Stimulated activated CD4-positive, alpha-beta T cell treated with anti-CD3 and anti-CD28 coated beads, Interleukin-1b, Interleukin-23, amount 100 ng/mL, for 24 hours (primary cell): ENCODE measurements at places on chromosomes 3 and 15.

DNA sequence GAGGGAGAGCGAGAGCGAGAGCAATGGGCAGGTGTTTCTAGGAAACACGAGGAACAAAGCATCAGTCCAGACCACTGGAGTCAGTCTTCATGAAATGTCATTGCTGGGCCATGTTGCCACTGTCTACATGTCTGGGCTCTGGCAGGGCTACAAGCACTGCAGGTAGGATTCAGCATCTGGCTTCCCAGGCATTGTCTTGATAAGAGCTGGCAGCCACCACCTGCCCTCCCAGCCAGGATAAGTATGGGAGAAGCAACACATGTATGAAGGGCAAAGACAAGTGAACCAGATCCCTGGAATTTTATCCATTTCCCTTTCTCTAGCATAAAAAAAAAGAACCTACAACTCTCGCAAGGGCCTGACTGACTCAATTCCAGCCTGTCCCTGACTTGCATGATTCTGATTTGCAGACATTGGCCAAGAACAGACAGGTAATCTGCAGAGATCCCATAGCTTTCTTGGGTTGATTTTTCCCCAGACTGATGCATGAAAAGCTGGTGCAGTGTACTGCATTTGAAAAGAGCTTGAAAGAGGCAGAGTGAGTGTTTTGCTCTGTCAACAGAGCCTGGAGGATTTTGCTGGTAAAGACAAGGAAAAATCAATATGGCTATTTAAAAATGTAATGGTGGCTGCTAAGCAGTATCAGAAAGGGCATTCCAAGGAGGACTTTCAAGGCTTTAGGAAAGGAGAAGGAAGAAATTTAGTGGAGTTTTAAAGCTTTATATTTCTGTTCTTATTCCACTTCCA, 157.2 kb upstream of the MYRIP start:
- DNase-seq: no peak

- no peak for DNase-seq
Measured at GRCh38 chr3:8416965-8417364, 84.7 kb upstream of the LMCD1 start.

DNA sequence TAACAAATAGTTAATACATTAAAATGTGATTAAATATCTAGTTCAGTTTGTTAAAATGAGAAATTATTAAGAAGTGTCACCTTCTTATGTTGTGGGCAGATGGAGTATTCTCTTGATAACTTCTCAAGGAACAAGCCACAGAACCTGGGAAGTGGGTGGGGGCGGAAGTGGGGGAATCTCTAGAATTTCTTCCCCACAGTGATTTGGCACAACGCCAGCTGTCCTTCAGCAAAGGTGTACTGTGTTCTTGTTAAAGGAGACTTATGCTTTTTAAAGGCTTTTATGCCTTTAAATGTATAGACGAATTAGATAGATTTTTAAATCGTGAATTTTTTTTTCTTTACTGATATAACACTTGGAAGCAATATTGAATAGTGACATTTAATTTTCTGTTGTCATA, 42.4 kb downstream of the SEC22A start:
- DNase-seq: peak; percentile 0

GRCh38 chr3:176514297-176514696, 683.0 kb downstream of the TBL1XR1 start:
- peak; percentile 5 for DNase-seq

DNA sequence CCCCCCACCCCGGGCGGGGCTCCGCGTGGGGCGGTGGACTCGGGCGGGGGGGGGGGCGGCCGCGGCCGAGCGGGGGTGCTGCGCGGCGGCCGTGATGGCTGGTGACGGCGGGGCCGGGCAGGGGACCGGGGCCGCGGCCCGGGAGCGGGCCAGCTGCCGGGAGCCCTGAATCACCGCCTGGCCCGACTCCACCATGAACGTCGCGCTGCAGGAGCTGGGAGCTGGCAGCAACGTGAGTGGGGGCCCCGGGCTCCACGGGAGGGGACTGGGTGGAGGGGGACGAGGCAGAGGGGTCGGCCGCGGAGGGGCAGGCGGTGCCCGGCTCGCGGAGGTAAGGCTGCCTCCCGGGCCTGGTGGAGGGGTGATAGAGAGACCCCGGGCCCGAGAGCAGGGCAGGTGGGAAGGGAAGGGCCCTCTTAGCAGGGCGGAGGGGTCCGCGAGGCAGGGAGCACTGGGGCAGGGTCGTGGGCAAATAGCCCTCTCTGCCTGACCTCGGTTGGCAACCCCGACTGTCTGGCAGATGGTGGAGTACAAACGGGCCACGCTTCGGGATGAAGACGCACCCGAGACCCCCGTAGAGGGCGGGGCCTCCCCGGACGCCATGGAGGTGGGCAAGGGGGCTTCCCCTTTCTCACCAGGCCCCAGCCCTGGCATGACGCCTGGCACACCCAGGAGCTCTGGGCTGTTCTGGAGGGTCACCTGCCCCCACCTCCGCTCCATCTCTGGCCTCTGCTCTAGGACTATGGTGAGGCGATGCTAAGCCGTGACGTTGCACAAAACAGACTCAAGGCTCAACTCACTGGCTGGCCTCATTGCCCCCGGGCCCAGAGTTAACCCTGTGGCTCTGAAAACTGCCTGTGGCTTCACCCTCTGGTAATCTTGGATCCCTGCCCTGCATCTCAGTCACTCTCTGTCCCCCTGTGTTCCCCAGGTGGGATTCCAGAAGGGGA, at the start of gene ECE2:
ECE2 (plus strand) TSS at position 62 of the 950 bp plus-strand sequence; CDS start at position 194, 132 bp downstream.
- DNase-seq: no peak

- DNase-seq: no peak
Measured at GRCh38 chr15:56425976-56426375, 39.0 kb downstream of the MNS1 start.

GRCh38 chr15:65829130-65829764, 37.2 kb upstream of the DENND4A start:
- DNase-seq: no peak

GRCh38 chr15:52503788-52504496, 24.7 kb downstream of the MYO5A start:
- DNase-seq: no peak
